Activated T-helper 1 cell treated with anti-CD3 and anti-CD28 coated beads, Interleukin-12 subunit alpha, Interleukin-12 subunit beta, Interleukin-2, Interleukin-4 antibody, amounts not matched to agents 30 ng/mL and 10 ng/mL and 1 ng/mL, durations not matched to agents 14 hours and 24 hours and 36 hours (primary cell): ENCODE measurements at places on chromosomes 11 and 22. TPM values are rescaled to one million over a fixed set of nuclear protein-coding genes. Genes with fewer than 3 reads are reported as not detected.

DNA sequence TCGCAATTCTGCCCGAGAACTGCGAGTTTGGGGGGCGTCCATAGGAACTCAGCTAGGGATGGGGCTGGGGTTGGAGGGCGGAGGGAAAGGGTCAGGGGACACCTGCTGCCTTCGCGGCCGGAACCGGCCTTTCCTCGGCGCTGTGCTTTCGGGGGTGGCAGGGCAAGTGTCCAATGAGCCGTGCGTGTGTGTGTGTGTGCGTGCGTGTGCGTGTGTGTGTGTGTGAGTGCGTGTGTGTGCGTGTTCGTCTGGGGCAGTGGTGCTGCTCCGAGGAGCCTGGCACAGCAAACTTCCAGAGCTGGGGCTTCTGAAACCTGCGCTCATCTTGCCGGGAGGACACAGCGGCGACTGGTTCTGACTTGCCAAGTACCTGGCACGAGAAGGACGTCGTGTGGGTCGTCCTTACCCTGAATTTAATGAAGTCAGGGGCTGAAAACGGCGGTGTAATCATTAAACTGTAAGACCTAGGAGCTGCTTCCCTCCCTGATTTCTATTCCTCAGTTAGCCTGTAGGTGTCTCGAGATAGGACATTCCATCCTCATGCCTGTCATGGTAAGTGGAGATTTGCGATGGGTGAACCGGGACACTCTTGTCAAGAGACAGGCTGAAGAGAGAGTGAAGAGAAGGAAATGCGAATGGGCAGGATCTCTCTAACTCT, 27.0 kb upstream of the AMOTL1 start:
- DNase-seq = no peak

- no peak for DNase-seq
Measured at GRCh38 chr11:25225078-25225477, 728.2 kb downstream of the LUZP2 start.

The SCN3B gene
- not detected in 2 replicates for total RNA-seq

GRCh38 chr22:24178021-24178431, 3.3 kb upstream of the SUSD2 start:
- DNase-seq = no peak

GRCh38 chr11:36352922-36353321, 56.8 kb downstream of the PRR5L start:
- DNase-seq = peak; percentile 67

The VSIG2 gene
- total RNA-seq = not detected in 2 replicates

DNA sequence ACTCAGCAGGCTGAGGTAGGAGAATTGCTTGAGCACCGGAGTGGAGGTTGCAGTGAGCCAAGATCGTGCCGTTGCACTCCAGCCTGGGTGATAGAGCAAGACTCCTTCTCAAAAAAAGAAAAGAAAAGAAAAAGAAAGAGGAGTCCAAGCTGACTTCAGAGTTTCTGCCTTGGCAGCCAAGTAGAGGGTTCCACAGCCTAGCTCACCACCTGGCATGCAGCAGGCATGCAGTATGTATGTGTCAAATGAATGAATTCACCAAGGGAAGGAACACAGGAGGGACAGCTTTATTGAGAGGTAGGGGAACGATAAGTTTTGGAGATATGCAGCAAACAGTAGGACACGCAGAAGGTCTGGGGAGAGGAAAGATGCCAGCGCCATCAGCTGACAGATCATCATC, 230.4 kb downstream of the BUD13 start:
- no peak for DNase-seq

DNA sequence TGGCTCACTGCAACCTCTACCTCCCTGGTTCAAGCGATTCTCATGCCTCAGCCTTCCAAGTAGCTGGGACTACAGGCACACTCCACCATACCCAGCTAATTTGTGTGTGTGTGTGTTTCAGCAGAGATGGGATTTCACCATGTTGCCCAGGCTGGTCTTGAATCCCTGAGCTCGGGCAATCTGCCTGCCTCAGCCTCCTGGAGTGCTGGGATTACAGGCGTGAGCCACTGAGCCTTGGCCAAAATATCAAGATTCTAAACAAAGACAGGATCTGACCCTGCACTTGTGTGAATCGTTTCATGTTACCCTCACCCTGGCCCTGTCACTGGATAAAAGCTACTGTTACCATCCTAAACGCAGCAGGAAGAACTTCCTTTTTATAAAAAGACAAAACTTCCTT, 15.6 kb upstream of the THY1 start:
- no peak for DNase-seq

GRCh38 chr11:131808470-131808869, 438.1 kb downstream of the NTM start:
- DNase-seq = no peak

GRCh38 chr11:95305705-95306104, 74.7 kb upstream of the SESN3 start:
- DNase-seq = no peak

DNA sequence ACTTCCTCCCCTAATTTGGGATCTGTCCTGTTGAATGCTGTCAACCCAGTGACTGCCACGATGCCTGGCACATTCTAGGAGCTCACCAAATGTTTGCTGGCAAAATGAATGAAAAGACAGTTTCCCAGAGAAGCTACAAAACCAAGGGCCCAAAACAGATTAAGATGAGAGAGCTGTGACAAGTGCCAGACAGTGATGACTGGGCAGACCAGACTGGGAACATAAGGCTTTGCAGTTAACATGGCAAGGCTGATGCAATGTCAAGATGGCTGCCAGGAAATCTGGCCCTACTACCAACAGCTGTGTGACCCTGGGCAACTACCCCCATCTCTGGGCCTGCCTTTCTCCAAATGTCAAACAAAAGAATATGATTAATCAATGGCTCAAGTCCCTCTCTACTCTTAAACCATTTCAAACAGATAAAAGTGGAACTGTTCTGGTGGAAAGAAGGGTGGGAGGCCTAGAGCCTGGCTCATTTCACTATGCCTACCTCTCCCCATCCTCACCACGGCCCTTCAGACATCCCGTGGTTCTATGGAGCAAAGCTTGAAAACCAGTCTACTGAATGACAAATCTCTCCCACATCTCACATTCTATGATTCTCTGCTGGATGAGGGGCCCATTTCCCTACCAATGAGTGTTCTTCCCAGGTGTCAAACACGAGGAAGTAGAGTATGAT, 12.8 kb downstream of the AP1B1 start:
- DNase-seq = no peak

GRCh38 chr11:3052109-3052479, 5.1 kb downstream of the CARS1 start:
- no peak for DNase-seq

The RPS13 gene
- total RNA-seq = 1,187 and 1,191 TPM in 2 replicates

- DNase-seq = no peak
Measured at GRCh38 chr11:66187453-66187852, 81.0 kb upstream of the RAB1B start.

The CHKA gene
- total RNA-seq = 13.2 and 13.7 TPM in 2 replicates

The RAG2 gene
- total RNA-seq = not detected in 2 replicates

GRCh38 chr11:119093942-119094815, 7.5 kb downstream of the DPAGT1 start:
- DNase-seq = no peak

DNA sequence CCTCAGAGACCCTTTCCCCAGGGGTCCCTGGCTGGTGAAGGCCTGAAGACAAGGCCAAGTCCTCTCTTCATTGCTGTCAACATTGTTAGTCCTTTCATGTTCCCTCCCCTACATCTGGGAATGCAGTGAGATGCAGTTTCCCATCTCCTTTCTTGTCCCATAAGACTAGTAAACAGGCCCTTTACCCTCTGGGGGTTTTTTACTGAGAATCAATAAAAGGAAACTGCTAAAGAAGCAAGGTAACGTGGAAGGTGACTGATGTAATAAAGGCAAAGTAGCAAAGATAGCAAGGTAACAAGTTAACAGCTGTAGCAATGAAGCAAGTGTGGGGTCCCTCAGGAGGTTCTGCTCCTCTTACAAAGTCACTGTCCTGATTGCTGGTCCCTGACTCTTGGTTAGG, 37.3 kb downstream of the TEAD1 start:
- DNase-seq = no peak

The PARVG gene
- 50.6 and 52.8 TPM in 2 replicates for total RNA-seq

The SLC22A25 gene
- total RNA-seq = not detected in 2 replicates

DNA sequence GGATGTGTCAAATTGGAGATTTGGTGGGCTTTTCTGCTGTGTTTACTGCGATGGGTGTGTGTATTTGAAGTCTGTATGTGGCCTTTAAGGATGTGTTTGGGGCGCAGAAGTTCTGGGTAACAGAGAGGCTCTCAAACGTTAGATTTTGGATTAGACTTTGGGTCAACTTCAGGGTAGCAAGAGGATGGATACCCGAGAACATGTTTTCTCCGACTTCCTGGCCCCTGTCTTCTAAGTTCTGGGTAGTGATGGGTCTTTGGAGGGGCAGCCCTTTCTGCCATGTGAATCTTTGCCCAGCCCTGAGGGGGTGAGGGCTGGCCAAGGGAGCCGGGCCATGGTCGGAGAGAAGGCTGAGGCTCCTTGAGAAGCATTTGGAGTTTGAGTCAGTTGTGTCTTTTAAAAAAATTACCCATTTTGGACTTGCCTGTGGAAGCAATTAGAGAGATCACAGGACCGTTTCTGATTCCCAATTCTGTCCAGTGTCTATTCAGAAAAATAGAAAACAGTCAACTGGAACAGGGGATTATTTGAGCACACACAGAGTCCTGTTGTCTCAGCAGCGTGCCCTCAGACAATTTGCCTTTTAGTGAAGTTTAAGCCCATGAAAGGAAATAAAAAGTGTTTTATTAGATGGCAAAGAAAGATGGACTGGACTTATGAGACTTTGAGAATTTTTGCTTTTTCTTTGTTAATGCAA, 114.4 kb downstream of the PTPRJ start:
- DNase-seq = no peak

The ARRB1 gene
- 15.3 and 16.0 TPM in 2 replicates for total RNA-seq

- DNase-seq = no peak
Measured at GRCh38 chr22:48153726-48154125, 1391.3 kb downstream of the TBC1D22A start.

The NCR3LG1 gene
- 8.2 and 8.6 TPM in 2 replicates for total RNA-seq

- DNase-seq = no peak
Measured at GRCh38 chr11:90288212-90288821, 65.5 kb upstream of the CHORDC1 start.

The MMP27 gene
- not detected in 2 replicates for total RNA-seq

DNA sequence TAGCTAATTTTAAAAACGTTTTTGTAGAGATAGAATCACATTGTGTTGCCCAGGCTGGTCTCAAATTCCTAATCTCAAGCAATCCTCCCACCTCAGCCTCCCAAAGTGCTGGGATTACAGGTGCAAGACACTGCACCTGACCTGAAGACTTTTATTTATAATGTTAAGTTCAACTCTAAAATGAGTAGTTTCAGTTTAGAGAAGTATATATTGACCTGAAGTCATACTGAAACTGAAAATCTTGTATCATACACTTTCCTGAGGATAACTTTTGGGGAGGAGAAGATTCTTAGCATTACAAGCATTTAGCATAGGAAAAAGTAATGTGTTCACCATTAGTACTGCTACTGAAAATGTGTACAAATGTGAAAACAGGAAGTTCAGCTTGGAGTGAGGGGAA, 249.3 kb downstream of the CASP12 start:
- DNase-seq = no peak

GRCh38 chr22:39169797-39170466, 17.5 kb upstream of the CBX7 start:
- DNase-seq = no peak

- DNase-seq = no peak
Measured at GRCh38 chr22:30829901-30830550, 135.4 kb downstream of the OSBP2 start.

The CEP126 gene
- total RNA-seq = 0.41 and 1.2 TPM in 2 replicates

DNA sequence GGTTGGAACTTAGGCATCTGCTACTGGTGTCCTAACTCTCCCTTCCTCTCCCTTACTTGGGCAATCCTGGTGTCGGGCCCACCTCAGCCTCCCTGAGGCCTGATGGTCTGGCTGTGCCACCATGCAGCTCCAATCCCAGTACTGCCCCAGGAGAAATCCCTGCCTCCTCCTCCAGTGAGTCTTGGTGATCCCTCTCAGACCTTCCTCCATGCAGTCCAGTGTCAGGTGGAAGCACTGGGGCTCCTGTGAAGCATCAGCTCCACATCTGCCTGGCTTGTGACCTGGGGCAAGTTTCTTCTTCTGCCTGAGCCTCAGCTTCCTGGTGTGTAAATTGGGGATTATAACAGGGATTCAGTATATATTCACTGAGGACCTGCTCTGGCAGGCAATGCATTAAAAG, 1.8 kb upstream of the PELI3 start:
- DNase-seq = no peak

DNA sequence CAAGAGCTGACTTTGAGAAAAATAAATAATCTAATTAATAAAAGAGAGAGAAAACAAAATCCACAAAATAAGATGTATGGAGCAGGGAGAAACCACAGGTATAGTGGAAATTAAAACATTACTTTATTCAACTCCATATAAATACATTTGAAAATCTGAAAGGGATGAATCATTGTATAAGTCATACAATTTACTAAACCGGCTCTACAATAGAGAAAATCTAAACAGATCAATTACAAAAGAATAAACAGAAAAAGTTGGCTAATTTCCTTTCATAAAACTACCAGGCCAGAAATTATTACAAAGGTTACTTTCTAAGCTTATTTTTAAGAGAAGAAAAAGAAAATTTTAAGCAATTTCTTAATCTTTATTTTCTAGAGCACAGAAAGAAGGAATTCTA, 51.3 kb upstream of the DRD2 start:
- DNase-seq = no peak

The GPR83 gene
- 0.15 TPM in 1 of 2 replicates, not detected in the other for total RNA-seq

DNA sequence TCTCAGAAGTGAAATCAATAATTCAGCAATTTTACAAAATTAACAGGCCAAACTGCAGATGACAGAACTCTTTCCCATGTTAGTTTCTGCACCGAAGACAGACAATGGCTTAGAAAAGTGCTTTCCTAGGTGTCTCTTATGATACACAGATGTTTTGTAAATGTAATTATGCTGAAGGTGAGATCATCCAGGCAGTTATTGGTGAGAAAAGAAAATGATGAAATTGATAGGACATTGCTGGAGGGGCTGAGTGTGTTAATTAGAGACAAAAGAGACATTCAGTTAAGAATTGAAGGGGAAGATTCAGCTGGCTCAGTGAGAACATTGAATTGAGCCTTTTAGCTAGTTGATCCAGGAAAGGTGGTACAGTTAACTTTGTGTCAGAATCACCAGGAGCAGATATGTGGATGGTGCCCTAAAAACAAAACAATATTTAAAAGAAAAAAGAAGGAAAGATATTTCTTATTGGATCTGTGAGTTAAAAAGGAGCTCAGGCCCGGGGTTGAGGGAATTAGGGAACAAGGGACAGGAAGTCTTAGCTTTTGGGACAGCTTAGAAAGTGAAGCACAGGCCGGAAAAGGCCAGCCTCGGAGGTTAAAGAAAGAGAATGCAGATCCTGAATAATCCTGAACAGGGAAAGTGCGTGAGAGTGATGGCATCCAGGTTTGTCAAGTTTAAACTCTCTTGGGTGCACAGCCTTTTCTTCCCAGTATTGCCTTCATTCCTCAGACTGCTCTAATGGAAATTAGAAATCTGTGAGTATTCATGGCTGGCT, 16.9 kb downstream of the ARHGAP42 start:
- no peak for DNase-seq

- DNase-seq = no peak
Measured at GRCh38 chr11:111634981-111635705, 32.9 kb downstream of the SIK2 start.

The KRTAP5-11 gene
- total RNA-seq = not detected in 2 replicates
